Placental epithelial cell (primary cell): ENCODE measurements at places on chromosomes 2 and 18. TPM values are rescaled to one million over a fixed set of nuclear protein-coding genes. Genes with fewer than 3 reads are reported as not detected.

The ZNF521 gene
- total RNA-seq = 3.0 and 7.9 TPM in 2 replicates

The DPP10 gene
- total RNA-seq = 0.11 TPM in 1 of 2 replicates, not detected in the other

The DSG1 gene
- 1.2 and 2.9 TPM in 2 replicates for total RNA-seq

The TM4SF20 gene
- not detected in 2 replicates for total RNA-seq

The CFC1 gene
- total RNA-seq = not detected in 2 replicates

The STARD6 gene
- total RNA-seq = not detected in 2 replicates

The ARL4C gene
- 7.5 and 11.8 TPM in 2 replicates for total RNA-seq

The KRTCAP3 gene
- 8.2 and 22.0 TPM in 2 replicates for total RNA-seq

The TNFAIP6 gene
- total RNA-seq = not detected in 2 replicates

The DIPK1C gene
- total RNA-seq = not detected in 2 replicates

The CHAC2 gene
- 1.6 TPM in 1 of 2 replicates, not detected in the other for total RNA-seq
